ENCODE measurements at places on chromosomes 7 and 10. TPM values are rescaled to one million over a fixed set of nuclear protein-coding genes. Genes with fewer than 3 reads are reported as not detected.

The NRP1 gene
- total RNA-seq: 107 TPM

The SPDYE11 gene
- 0.04 TPM for total RNA-seq

The THNSL1 gene
- 4.8 TPM for total RNA-seq

The AHR gene
- total RNA-seq: 41.4 TPM

The BICC1 gene
- 23.8 TPM for total RNA-seq

- H3K27ac ChIP-seq: no peak overlapping the region
- H3K36me3 ChIP-seq: no peaks in the 10 kb centered on the region
- H3K27me3 ChIP-seq: peaks cover 2% of the 10 kb centered on the region
- H3K4me3 ChIP-seq: no peak overlapping the region
Observed at GRCh38 chr7:50359995-50360925, 55.7 kb downstream of the IKZF1 start.

DNA sequence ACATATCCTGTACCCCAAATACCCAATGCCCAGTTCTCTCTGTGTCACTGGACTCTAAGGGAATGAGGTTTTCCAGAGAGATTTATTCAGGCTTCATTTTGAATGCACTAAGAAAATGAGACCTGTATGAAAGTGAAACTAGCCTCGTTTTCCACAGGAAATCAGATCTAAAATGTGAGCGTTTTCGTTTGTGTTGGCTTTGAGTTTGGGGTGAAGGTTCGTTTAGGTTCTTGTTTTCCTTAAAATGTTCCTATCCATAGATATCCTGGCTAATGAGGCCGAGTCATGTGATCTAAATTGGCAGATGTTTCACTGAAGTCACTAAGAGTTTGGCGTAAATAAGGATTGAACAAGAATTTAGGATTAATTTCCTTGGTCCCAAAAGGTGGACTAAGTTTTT is 90.9 kb upstream of the BMPER start:
- H3K4me3 ChIP-seq: no peak overlapping the region
- H3K27me3 ChIP-seq: no peaks in the 10 kb centered on the region
- H3K27ac ChIP-seq: peak overlapping the region; percentile 70
- peak; percentile 76 for DNase-seq

GRCh38 chr7:45434167-45434784 is 139.9 kb upstream of the ADCY1 start:
- no peak overlapping the region for H3K27ac ChIP-seq
- H3K36me3 ChIP-seq: no peaks in the 10 kb centered on the region
- H3K4me3 ChIP-seq: no peak overlapping the region
- H3K27me3 ChIP-seq: no peaks in the 10 kb centered on the region

GRCh38 chr7:158492367-158492764 is 95.3 kb downstream of the PTPRN2 start:
- no peak for DNase-seq
- no peaks in the 10 kb centered on the region for H3K36me3 ChIP-seq
- no peaks in the 10 kb centered on the region for H3K4me1 ChIP-seq
- no peak overlapping the region for H3K4me3 ChIP-seq
- H3K27ac ChIP-seq: no peak overlapping the region

DNA sequence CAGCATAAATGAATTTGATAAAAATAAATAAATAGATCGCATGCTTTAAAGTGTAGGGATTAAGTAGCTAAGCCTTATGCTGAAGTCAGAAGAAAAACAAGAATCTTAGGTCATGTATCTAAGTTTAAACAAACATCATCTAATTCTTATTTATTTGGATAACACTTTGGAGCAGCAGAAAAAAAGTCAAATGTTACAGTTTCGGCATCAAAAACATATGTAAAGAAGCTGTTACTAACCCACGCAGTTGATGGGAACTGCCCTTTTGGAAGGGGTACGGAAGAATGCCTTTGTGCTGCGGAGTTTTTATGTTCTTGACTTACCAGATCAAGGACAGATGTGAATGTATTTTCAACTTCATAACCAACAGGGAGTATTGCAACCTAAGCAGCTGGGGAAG is 37.3 kb upstream of the HABP2 start:
- no peaks in the 10 kb centered on the region for H3K36me3 ChIP-seq
- peak; percentile 80 for DNase-seq
- H3K27me3 ChIP-seq: no peaks in the 10 kb centered on the region
- peak overlapping the region; percentile 82 for H3K27ac ChIP-seq
- H3K4me3 ChIP-seq: no peak overlapping the region

DNA sequence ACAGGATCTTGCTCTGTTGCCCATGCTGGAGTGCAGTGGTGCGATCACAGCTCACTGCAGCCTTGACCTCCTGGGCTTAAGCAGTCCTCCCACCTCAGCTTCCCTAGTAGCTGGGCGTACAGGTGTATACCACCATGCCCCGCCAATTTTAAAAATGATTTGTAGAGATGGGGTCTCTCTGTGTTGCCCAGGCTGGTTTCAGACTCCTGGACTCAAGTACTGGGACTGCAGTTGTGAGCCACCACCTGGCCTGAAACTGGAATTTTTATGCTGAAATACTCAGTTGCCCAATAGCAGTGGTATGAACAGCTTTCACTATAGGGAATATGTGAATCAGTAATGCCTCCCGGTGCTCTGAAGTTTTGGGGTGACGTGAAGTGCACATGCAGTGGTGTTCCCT is 7.6 kb downstream of the ZRANB1 start:
- H3K4me1 ChIP-seq: no peaks in the 10 kb centered on the region
- no peaks in the 10 kb centered on the region for H3K27me3 ChIP-seq
- H3K36me3 ChIP-seq: peaks cover 13% of the 10 kb centered on the region
- no peak overlapping the region for H3K4me3 ChIP-seq
- H3K27ac ChIP-seq: no peak overlapping the region

- peaks cover 40% of the 10 kb centered on the region for H3K36me3 ChIP-seq
- DNase-seq: peak; percentile 42
- H3K27ac ChIP-seq: no peak overlapping the region
- H3K27me3 ChIP-seq: no peaks in the 10 kb centered on the region
Observed at GRCh38 chr10:119135513-119135881, 30.0 kb downstream of the SFXN4 start.
